ENCODE measurements at places on chromosomes 7 and 10. TPM values are rescaled to one million over a fixed set of nuclear protein-coding genes. Genes with fewer than 3 reads are reported as not detected.

- no peak for DNase-seq
Observed at GRCh38 chr10:84727398-84727797, 399.0 kb downstream of the CCSER2 start.

DNA sequence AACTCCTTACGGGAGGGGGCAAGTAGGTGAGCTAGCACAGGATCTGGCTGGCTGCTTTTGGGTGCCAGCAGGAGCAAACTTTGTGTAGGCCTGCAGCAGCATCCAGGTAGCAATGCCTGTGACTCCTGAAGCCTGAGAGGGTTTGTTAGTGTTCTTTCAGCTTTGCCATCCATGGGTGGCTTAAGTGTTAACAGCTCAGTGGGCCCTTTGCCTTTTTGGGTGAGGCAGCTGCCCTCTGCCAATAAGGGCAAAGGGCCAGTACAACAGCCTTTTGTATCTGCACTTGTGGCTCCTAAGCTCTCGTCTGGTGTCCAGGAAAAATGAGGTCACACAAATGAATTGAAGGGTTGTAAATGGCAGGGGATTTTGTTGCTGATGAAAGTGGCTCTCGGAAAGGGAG is 359.0 kb upstream of the CHRM2 start:
- no peak for DNase-seq

DNA sequence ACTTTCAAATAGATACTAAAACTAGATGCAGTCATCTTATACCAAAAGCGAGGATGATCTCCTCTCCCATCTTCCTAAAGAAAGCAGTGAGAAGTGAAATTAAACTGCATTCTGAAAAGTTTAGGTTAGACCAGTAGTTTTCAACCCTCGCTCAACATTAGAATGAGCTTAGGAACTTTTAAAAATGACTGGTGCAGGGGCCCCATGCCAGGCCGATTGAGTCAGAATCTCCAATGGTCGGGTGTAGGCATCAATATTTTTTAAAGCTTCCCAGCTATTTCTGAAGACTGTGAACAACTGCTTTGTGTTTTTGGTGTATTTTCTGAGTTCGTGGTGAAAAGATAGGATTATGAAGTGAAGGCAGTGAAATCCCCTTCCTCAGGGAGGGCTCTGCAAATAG is 146.0 kb downstream of the VTI1A start:
- no peak for DNase-seq

- no peak for DNase-seq
Observed at GRCh38 chr10:97321804-97322190, 2.7 kb downstream of the FRAT1 start.

DNA sequence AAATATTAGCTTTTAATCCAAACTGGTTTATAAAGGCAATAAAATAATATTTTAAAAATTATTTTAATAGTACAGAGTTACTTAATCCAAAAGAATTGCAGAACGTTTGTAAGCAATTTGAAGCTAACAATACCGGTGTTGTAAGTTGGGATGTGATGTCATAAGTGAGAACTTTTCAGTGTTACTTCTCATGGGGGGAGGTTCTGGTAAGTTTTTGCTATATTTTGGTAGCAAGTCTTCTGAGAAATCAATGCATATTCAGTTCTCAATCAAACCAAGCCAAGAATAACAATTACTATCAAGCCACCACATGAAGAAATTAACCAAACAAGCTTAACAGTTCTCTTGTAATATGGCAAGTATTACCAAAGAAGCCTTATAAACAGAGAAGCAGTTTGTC is 147.1 kb upstream of the ASAH2 start:
- no peak for DNase-seq

Gene HMX2
- total RNA-seq, result not detected

GRCh38 chr10:61749291-61749690 is 86.6 kb downstream of the CABCOCO1 start:
- no peak for DNase-seq

Gene CDNF
- 1.5 TPM for total RNA-seq

GRCh38 chr7:16646472-16647072 is 591 bp downstream of the BZW2 start:
- peak; percentile 46 for DNase-seq

- DNase-seq, result no peak
Observed at GRCh38 chr10:70352401-70353097, 29.9 kb downstream of the LRRC20 start.

Gene LRIT1
- not detected for total RNA-seq

DNA sequence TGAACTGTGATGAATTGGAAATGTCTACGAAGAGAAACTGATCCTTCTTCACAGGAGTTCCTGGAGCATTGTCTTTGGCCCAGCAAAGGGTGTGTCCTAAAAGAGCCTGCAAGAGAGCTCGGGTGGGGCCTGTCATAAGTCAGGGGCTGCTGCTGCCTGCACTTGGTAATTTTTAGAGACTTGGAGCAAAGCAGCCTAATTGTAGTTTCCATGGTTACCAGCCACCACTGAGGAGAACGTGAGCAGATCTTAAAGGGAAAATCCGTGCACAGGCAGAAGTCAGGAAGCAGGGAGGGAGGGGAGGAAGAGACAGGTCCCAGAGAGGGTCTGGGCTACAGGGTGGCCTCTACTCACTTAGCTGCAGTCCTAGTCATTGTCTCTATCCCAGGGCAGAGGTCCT is 463.6 kb downstream of the PLXNA4 start:
- no peak for DNase-seq

Gene TMEM243
- total RNA-seq, result 4.8 TPM

Gene VWC2
- not detected for total RNA-seq

- DNase-seq, result no peak
Observed at GRCh38 chr7:137006293-137006692, 137.8 kb downstream of the CHRM2 start.

DNA sequence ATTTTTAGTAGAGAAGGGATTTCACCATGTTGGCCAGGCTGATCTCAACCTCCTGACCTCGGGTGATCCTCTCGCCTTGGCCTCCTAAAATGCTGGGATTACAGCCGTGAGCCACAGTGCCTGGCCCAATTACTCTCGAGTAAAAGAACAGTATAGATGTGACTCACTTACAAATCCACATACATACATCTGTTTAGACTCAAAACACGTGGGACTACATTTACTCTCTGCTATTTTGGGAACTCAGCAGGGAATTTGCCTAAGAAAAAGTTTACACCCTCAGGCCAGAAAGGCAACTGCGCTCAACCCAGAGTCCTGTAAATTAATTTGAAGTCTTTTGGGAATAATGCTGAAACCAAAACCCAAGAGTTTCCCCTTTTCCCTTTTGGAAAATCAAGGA is 289.7 kb downstream of the KLF6 start:
- DNase-seq, result no peak

Gene KLF6
- total RNA-seq, result 17.7 TPM

- no peak for DNase-seq
Observed at GRCh38 chr10:121087129-121087528, 236.0 kb downstream of the WDR11 start.

GRCh38 chr7:123260428-123260960 is 60.7 kb upstream of the SLC13A1 start:
- DNase-seq, result no peak

- no peak for DNase-seq
Observed at GRCh38 chr7:42747044-42747443, 164.8 kb downstream of the C7orf25 start.

DNA sequence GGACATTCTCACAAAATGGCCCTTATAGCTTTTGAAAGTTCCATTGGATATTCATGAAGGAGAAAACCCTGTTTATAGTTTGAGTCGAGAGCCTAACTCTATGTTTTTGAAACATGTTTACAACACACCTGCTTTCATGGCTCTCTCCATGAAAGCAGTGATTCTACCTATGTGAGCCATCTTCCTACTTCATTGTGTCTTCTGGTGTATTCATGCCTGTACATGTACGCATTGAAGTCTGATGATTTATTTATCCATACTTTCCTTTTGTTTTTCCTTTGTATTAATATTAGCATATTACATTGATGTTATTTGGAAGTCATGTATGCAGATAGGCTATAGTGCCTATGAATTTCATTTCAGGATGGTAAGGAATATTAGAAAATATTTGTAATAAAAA is 58.0 kb downstream of the LAMB4 start:
- no peak for DNase-seq

Gene PON1
- 54.8 TPM for total RNA-seq

Gene CCDC172
- not detected for total RNA-seq

Gene TFR2
- total RNA-seq, result 358 TPM

Gene HOXA6
- total RNA-seq, result 0.23 TPM

- DNase-seq, result no peak
Observed at GRCh38 chr10:38741226-38741625, 647.1 kb downstream of the ZNF37A start.

DNA sequence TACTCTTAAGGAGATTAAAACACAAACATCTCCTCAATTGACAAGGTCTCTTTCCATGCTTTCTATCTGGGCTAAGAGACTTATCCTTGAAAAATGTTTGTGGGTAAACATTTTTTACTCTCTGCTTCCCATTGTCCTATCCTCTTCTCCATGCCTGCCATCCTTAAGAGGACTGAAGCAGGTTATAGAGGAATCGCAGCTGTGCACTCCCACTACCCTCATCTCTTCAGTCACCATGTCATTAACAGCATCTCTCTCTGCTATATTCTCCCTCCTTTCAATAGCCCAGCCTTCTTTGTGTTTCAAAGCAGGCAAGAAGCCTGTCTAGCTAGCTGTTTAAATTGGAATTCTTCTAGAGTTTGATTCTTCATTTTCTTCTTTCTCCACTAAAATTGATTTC is 22.6 kb downstream of the COL1A2 start:
- no peak for DNase-seq

DNA sequence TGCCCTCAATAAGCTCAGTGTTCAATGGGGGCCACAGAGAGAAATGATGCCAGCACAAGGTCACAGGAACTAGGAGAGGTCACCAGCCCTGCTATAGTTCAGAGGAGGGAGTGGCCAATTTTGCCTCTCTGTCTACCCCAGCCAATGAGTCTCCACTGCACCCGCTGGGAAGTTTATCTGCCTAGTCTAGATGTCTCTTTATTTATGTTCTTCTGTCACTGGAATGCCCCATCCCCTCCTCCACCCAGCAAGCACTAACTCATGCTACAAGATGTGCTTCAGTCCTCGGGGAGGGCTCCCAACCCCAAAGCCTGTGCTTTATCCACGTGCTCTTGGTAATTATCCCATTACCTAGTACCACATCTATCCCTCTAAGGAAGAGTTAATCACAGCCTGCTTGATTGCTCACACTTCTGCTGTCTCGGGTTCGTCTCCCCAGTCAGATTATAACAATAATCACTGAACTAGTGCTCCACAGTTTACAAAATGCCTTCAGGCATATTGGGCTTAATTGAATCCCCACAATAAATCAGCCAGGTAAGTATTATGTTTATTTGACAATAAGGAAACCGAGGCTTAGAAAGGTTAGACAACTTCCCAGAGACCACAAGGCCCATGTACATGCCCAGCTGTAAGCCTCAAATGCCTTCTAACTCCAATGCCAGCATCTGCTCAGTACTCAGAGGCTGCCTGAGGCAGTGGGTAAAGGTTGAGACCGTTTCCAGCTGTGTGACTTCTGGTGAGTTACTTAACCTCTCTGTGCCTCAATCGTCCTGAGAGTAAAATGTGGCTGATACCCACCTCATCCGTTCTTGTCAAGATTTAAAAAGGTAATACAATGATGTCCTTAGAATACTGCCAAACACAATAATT is 3.9 kb downstream of the HIP1 start:
- no peak for DNase-seq

DNA sequence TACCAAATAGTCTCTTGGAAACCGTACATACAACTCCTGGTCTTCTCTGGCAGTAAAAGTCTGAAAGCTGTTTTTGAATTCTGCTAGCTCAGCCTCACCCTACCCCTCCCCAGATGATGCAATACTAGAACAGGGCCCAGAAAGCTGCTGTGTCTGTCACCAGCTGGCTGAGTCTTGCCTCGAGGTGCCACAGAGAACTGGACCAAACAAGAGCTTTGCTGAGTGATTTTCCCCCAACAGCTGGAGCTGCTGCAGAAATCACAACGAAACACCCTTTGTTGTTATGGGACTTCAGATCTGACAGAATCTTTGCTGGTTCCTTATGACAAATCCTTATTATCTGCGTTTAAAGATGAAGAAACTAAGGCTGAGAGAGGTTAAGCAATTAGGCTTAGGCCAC is 134.1 kb downstream of the SPAG6 start:
- no peak for DNase-seq
